ENCODE measurements at places on chromosomes 7 and 10. TPM values are rescaled to one million over a fixed set of nuclear protein-coding genes. Genes with fewer than 3 reads are reported as not detected.

Gene SUGCT
- 0.87 TPM for total RNA-seq

Gene ZNF804B
- not detected for total RNA-seq

Gene SPAG6
- total RNA-seq: not detected

Gene GPR15LG
- total RNA-seq: not detected

Gene GIMAP2
- total RNA-seq: 42.3 TPM

Gene IL2RA
- total RNA-seq: not detected

Gene SGMS1
- 76.2 TPM for total RNA-seq

Gene LRRN3
- total RNA-seq: not detected

Gene SPDYE5
- not detected for total RNA-seq

Gene PPP1R9A
- 9.9 TPM for total RNA-seq

Gene CLDN3
- total RNA-seq: 0.44 TPM

Gene THSD7A
- 16.1 TPM for total RNA-seq

Gene EPO
- total RNA-seq: not detected

Gene PRRT4
- not detected for total RNA-seq

Gene SP4
- 4.8 TPM for total RNA-seq

Gene PSD
- total RNA-seq: 0.60 TPM

Gene TAS2R41
- total RNA-seq: not detected

Gene LAMB4
- 0.22 TPM for total RNA-seq

Gene SVOPL
- not detected for total RNA-seq

Gene NPC1L1
- not detected for total RNA-seq

Gene TMEM176B
- total RNA-seq: not detected

Gene CALML5
- not detected for total RNA-seq

All from lung microvascular endothelial cell (primary cell).